ENCODE measurements at places on chromosomes 7 and 10. TPM values are rescaled to one million over a fixed set of nuclear protein-coding genes. Genes with fewer than 3 reads are reported as not detected.

CRTAC1 gene
- not detected for total RNA-seq

PKD2L1 gene
- total RNA-seq, result not detected

AGR2 gene
- total RNA-seq, result not detected

MET gene
- not detected for total RNA-seq

CFAP58 gene
- total RNA-seq, result not detected

IL2RA gene
- total RNA-seq, result 4.9 TPM

PRKAR2B gene
- 0.41 TPM for total RNA-seq

ZNF804B gene
- total RNA-seq, result not detected

RBM28 gene
- total RNA-seq, result 10.5 TPM

CDK1 gene
- total RNA-seq, result 1.1 TPM

CPEB3 gene
- 1.2 TPM for total RNA-seq

CFAP69 gene
- not detected for total RNA-seq

SPACDR gene
- total RNA-seq, result 0.64 TPM

NUTM2A gene
- 1.6 TPM for total RNA-seq

HOXA7 gene
- not detected for total RNA-seq

ZP3 gene
- total RNA-seq, result 3.2 TPM

NPFFR1 gene
- total RNA-seq, result not detected

PRXL2A gene
- total RNA-seq, result 4.6 TPM

BTBD16 gene
- not detected for total RNA-seq

GIMAP5 gene
- 31.3 TPM for total RNA-seq

CCDC3 gene
- total RNA-seq, result 0.08 TPM

DNMBP gene
- total RNA-seq, result 2.2 TPM

C10orf62 gene
- not detected for total RNA-seq

ZNF33A gene
- total RNA-seq, result 30.3 TPM

KCND2 gene
- not detected for total RNA-seq

CHST15 gene
- 0.52 TPM for total RNA-seq

TMEM213 gene
- not detected for total RNA-seq

GRM3 gene
- not detected for total RNA-seq

RBP3 gene
- not detected for total RNA-seq

MAGI2 gene
- not detected for total RNA-seq

NANOS1 gene
- 0.14 TPM for total RNA-seq

GSTO2 gene
- total RNA-seq, result 0.77 TPM

PAX4 gene
- not detected for total RNA-seq

OR2A1 gene
- total RNA-seq, result 0.11 TPM

COL17A1 gene
- not detected for total RNA-seq

WASL gene
- total RNA-seq, result 8.6 TPM

TFEC gene
- total RNA-seq, result not detected

CPXM2 gene
- total RNA-seq, result not detected

SPDYE18 gene
- total RNA-seq, result 1.8 TPM

ATP6V0A4 gene
- not detected for total RNA-seq

RRP12 gene
- 87.6 TPM for total RNA-seq

MSMB gene
- total RNA-seq, result not detected

SPDYE16 gene
- 0.53 TPM for total RNA-seq

ABCB1 gene
- 10.6 TPM for total RNA-seq

CHCHD2 gene
- total RNA-seq, result 252 TPM

ANK3 gene
- total RNA-seq, result 61.9 TPM

DTX2 gene
- total RNA-seq, result 18.2 TPM

VPS41 gene
- 19.4 TPM for total RNA-seq

OPN1SW gene
- not detected for total RNA-seq

IFT22 gene
- total RNA-seq, result 2.7 TPM

FKBP6 gene
- not detected for total RNA-seq

CUBN gene
- total RNA-seq, result 7.9 TPM

TPST1 gene
- 2.6 TPM for total RNA-seq

EIF4H gene
- total RNA-seq, result 316 TPM

GAD2 gene
- total RNA-seq, result not detected

EIF5AL1 gene
- total RNA-seq, result 0.14 TPM

Measured in CD4-positive, alpha-beta T cell (primary cell).